ENCODE measurements at places on chromosomes 3 and 15. TPM values are rescaled to one million over a fixed set of nuclear protein-coding genes. Genes with fewer than 3 reads are reported as not detected.
A peak's percentile ranks its signal among the peaks of the same experiment; 100 is the strongest.

The SNRPA1 gene
- total RNA-seq, result 17.7 TPM

The KPNA1 gene
- total RNA-seq, result 72.6 TPM

The SPINK8 gene
- total RNA-seq, result not detected

The FANCD2 gene
- 1.4 TPM for total RNA-seq

The IDH2 gene
- 727 TPM for total RNA-seq

The ALDH1L1 gene
- 29.7 TPM for total RNA-seq

The THSD4 gene
- total RNA-seq, result 165 TPM

The GOLGA8J gene
- not detected for total RNA-seq

The CHAC1 gene
- total RNA-seq, result 2.6 TPM

The P2RY14 gene
- total RNA-seq, result 1.9 TPM

The TEX55 gene
- total RNA-seq, result not detected

The GXYLT2 gene
- total RNA-seq, result 22.5 TPM

The SEC22A gene
- 8.3 TPM for total RNA-seq

The STXBP5L gene
- total RNA-seq, result not detected

The STAC gene
- total RNA-seq, result not detected

GRCh38 chr15:74978503-74978902 is 16.9 kb upstream of the SCAMP5 start:
- no peak for DNase-seq

- no peak for DNase-seq
These were observed 261.5 kb upstream of the LRTM1 start for GRCh38 chr3:55189359-55189801.

DNA sequence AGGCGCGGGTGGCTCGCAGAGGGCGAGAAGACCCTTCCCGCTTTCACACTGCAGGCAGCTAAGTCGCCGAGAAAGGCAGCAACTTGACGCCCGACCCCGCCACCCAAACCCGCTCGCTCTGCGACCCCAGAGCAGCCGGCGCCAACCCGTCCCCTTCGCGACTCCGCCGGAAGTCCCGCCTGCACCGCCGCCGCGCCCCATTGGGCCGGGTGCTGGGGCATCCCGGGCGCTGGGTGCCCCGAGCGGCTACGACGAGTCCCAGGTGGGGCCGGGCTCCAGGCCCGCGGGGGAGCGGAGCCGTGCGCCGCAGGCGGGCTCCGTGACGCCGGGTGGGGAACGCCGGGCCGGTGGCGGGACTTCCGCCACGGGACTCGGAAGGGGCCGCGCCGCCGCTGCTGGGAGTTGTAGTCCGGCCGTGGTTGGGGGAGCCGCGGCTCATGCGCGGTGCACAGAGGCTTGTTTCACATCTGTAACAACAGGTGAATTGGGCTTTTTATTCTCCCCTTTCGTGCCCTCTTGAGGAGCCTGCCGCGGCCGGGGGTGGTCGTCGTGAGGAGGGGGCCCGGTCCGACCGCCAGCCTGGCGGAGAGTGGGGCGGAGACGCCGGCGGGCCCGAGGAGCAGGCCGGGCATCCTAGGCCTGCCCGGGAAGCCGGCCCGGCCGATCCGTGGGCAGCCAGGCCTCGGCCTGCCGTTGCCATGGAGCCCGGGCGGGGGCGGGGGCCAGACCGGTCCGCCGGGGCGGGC is at the start of gene DHX30:
DHX30 (plus strand) TSS at position 405 of the 746 bp plus-strand sequence. CDS start 7,546 bp downstream, outside the sequence.
- peak; percentile 91 for DNase-seq

GRCh38 chr15:61503383-61503969 is 274.4 kb upstream of the RORA start:
- no peak for DNase-seq

DNA sequence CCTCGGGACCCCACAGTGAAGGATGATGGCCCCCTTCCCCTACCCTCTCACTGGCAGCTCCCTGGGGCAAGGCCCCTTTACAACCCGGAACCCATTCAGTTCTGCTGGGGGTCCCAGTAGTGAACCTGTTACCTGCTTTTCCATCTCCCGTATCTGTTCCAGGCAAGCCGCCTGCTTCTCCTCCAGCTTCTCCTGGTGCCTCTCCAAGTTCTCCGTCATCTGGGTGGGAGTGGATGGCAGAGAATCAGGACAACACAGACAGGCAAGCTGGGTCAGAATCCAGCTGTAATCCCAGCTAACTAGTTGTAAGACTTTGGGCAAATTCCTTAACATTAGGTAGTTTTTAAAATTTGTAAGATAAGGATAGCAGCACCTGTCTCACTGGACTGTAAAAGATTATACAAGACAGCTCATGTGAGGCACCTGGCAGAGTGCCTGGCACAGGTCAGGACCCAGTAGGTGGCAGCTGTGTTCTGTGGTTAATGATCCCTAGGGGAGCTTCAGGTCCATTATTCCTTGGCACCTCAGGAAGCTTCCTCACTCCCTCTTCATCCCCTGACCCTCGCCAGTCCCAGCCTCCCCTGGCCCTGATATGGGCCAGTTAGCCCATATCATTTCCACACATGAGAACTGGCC is 6.4 kb upstream of the ANKRD63 start:
- DNase-seq, result no peak

DNA sequence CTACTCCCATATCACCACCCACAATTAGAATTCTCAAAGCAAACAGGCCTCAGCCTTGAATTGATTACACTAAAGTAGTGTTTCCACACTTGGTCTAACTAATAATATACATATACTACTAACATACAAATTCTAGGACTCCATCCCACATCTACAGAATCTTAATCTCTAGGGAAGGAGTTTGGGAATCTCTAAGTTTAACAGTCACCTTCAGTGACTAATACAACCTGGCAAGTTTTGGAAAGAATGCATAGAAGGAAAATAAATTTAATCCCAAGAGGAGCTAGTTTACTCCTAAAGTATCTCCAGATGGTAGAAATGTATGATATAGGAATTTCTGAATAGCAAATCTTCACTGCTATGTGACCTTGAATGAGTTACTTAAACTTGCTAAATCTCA is 9.1 kb downstream of the CLPX start:
- no peak for DNase-seq

- no peak for DNase-seq
These were observed 300.2 kb downstream of the OTOL1 start for GRCh38 chr3:161796780-161797179.

GRCh38 chr3:149152420-149152819 is 23.0 kb downstream of the HPS3 start:
- no peak for DNase-seq

DNA sequence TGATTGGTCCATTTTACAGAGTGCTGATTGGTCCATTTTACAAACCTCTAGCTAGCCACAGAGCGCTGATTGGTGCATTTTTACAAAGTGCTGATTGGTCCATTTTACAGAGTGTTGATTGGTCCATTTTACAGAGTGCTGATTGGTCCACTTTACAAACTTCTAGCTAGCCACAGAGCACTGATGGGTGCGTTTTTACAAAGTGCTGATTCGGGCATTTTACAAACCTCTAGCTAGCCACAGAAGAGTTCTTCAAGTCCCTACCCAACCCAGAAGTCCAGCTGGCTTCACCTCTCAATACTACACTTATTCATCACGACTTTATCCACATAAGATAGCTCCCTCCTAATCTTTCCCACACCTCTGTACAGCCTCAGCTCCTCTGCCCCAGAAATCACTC is 899.8 kb downstream of the TUSC7 start:
- no peak for DNase-seq

- no peak for DNase-seq
These were observed 574.0 kb downstream of the RBMS3 start for GRCh38 chr3:29854821-29855220.

GRCh38 chr3:66312039-66312438 is 91.2 kb downstream of the SLC25A26 start:
- DNase-seq, result no peak

- no peak for DNase-seq
These were observed 17.9 kb downstream of the SLC35A5 start for GRCh38 chr3:112579697-112580096.

- DNase-seq, result no peak
These were observed 74.2 kb downstream of the MAGEF1 start for GRCh38 chr3:184637705-184638104.

DNA sequence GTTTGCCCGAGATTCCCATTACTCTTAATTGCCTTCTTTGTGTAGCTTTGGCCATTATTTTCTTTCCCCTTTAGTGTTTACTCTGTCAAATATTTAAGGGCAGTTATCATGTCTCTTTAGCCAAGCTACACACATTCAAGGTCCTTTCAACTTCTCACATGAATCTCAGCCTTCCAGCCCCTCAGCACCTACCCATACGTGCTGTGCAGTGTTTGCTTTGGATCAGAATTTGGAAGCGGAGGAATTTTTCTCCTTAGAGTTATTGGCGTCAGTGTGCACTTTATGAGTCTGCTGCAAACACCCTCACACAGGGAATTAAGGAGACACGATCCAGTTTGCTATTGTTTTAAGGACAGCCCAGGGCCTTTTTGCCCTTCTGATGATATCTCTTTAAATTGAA is 231.6 kb downstream of the CACNA2D3 start:
- no peak for DNase-seq

- DNase-seq, result no peak
These were observed 1.7 kb downstream of the GXYLT2 start for GRCh38 chr3:72889310-72890165.

DNA sequence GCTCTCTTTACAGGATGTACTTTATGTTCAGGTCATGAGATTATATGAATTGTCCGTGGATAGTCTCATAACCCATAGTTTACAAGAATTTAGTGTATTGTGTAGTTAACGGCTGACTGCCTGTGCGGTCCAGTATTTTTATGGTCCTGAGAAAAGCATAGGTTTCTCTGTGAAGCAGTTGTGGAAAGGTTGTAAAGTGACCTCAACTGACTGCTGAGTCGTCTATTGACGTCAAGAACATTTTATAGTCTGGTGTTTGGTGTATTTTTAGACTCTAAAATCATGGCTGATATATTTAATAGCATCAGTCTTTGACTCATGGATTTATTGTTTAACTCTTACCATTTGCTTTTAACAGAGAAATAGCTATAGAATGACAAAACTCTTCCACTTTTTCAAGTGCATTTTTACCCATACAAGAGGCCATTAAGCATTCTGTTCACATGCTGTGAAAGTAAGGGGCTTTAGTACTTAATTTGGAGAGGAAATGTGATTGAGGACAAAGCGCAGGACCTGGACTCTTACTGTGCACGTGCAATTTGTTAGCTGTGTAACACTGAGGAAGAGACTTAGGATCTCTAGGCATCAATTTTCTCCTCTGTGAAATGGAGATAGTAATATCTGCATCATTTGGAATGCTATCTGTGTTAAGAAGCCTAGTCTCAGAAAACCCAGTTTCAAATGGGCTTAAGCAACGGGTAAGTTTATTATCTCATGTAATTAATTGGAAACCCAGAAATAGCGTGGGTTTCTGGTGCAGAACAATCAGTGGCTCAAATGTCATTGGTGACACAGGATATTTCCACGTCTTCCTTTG is 240.8 kb downstream of the NFKBIZ start:
- DNase-seq, result no peak

DNA sequence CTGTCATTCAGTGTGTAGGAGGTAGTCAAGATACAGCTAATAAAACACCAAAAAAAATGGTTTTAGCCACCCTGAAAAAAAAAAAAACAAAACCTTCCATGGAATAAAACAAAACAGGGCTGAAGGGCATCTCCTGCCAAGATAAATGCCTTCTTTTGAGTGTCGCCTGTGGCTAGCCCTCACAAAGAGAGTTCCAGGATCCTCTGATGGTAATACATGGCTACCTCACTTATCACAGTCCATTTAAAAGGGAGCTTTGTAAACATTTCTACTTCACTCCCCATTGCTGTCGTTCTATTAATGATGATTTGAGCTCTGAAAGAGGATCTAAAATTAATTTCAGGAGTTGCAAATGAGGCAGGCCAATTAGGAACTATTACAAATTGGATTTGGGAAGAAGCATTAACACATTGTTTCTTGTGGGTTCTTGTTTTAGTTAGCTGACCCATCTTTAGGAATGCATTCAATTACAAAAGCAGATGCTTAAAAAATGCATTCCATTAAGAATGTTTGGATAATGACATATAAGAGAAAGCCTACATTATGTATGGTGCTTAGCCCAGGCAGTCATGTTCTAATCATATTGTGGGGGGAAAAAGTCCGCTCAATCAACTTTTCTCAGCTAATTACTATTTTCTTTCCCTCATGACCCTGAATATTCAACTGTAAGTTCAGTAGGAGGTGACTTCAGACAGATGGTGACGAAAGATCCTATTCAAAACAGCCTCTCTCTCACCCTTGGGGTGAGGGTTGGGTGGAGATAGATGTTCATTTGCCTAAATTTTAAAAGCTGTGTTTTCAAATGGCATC is 255.1 kb upstream of the WNT5A start:
- DNase-seq, result no peak

DNA sequence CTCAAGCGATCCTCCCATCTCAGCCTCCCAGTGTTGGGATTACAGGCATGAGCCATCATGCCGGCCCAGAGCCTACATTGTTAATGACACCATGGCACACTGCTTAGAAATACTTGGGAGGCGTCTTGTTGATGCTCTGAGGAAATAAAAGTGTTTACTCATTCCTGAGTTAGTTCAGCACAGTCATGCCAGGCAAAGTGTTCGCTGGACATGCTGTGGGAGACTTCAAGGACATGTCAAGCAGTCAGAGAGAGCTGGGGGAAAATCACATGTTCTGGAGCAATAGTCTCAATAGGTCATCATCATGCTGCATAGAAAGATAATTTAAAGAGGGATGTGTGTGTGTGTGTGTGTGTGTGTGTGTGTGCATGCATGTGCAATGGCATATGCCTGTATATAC is 37.5 kb downstream of the TTC23 start:
- DNase-seq, result no peak

DNA sequence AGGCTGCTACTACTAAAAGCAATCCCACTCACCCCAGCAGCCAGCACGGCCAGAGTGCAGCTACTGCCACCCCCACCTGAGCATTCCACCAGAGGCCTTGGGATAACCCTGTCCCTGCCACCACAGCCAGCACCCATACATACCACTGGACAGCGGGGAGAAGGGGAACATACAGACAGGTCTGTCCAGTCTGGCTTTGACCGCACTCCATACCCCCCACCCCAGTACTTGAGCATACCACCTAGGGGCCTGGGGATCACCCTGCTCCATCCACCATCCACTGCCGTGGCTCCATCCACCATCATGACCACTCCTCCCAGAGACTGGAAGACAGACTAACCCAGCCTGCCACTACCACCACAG is 210.1 kb downstream of the ATP8B4 start:
- no peak for DNase-seq

GRCh38 chr3:58288011-58288728 is 17.9 kb upstream of the RPP14 start:
- DNase-seq, result no peak

GRCh38 chr3:127216415-127217261 is 23.7 kb downstream of the PRR23E start:
- DNase-seq, result no peak

GRCh38 chr15:98881526-98882520 is 125.8 kb downstream of the PGPEP1L start:
- DNase-seq, result no peak

- no peak for DNase-seq
These were observed 78.7 kb upstream of the GCNT3 start for GRCh38 chr15:59532770-59533379.

DNA sequence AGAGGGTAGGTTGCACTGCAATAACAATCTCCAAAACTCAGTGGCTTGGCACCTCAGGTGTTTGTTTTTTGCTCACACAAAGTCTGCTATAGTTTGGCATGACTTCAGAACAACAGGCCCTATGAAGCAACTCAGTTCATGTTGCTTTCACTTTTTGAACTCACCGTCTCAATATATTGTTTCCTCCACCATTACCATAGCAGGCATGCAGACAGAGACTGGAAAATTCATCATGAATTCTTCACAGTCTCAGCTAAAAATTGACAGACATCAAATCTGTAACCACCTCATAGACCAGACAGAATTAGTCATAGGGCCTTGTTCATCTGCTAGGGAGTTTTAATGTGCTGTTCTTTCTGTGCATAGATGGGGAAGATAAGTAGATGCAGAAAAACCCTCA is 161.4 kb upstream of the POU1F1 start:
- no peak for DNase-seq

All from heart left ventricle (tissue), 16 donors.